SJSA1 (cell line): ENCODE measurements at places on chromosomes 4 and X. TPM values are rescaled to one million over a fixed set of nuclear protein-coding genes. Genes with fewer than 3 reads are reported as not detected.

Gene SMIM10
- total RNA-seq: 10.7 and 13.2 TPM in 2 replicates

Gene DGAT2L6
- total RNA-seq: not detected in 2 replicates

Gene TMEM131L
- 5.4 and 12.7 TPM in 2 replicates for total RNA-seq

Gene HSPA4L
- total RNA-seq: 3.7 and 5.7 TPM in 2 replicates

Gene PCSK1N
- 2.7 and 3.2 TPM in 2 replicates for total RNA-seq

Gene IRS4
- total RNA-seq: not detected in 2 replicates

Gene NDNF
- not detected in 2 replicates for total RNA-seq

Gene HS6ST2
- total RNA-seq: not detected in 2 replicates

Gene NKX1-1
- not detected in 2 replicates for total RNA-seq

Gene RAB39B
- not detected in 2 replicates for total RNA-seq

Gene FGD1
- 3.4 and 5.7 TPM in 2 replicates for total RNA-seq

Gene HTRA3
- 0.03 TPM in 1 of 2 replicates, not detected in the other for total RNA-seq

Gene TEX11
- total RNA-seq: 30.2 and 41.4 TPM in 2 replicates

Gene NEXMIF
- not detected in 2 replicates for total RNA-seq

Gene FOXR2
- total RNA-seq: not detected in 2 replicates

Gene PRRG1
- total RNA-seq: 18.0 and 23.4 TPM in 2 replicates

Gene ARHGEF38
- total RNA-seq: not detected in 2 replicates

Gene FNIP2
- total RNA-seq: 14.6 and 29.6 TPM in 2 replicates

Gene SSX2B
- not detected in 2 replicates for total RNA-seq

Gene BANK1
- total RNA-seq: not detected in 2 replicates

Gene ASMT
- total RNA-seq: not detected in 2 replicates

Gene DCAF12L2
- total RNA-seq: not detected in 2 replicates

Gene IL3RA
- total RNA-seq: not detected in 2 replicates

Gene TEX13C
- total RNA-seq: not detected in 2 replicates

Gene MAGED4
- total RNA-seq: 10.2 and 35.2 TPM in 2 replicates

Gene PLXNB3
- 0.03 and 1.3 TPM in 2 replicates for total RNA-seq

Gene GAGE12J
- not detected in 2 replicates for total RNA-seq

Gene AMTN
- total RNA-seq: not detected in 2 replicates

Gene MID2
- 5.6 and 11.6 TPM in 2 replicates for total RNA-seq

Gene SMIM31
- total RNA-seq: not detected in 2 replicates

Gene XKRX
- 0.16 TPM in 1 of 2 replicates, not detected in the other for total RNA-seq

Gene MAML3
- 0.53 and 1.8 TPM in 2 replicates for total RNA-seq

Gene NXF2B
- not detected in 2 replicates for total RNA-seq

Gene CPLX1
- total RNA-seq: not detected in 2 replicates

Gene IBSP
- total RNA-seq: 0.19 and 0.21 TPM in 2 replicates

Gene GRIA2
- total RNA-seq: not detected in 2 replicates
